AG09319 (cell line): ENCODE measurements at places on chromosomes 11 and 22.

GRCh38 chr11:93330446-93330984 is at the start of gene DEUP1:
DEUP1 (plus strand) TSS chr11:93330742; CDS start chr11:93332260, 1,518 bp downstream.
- DNase-seq = no peak

GRCh38 chr22:42990131-42990838 is 24.7 kb downstream of the PACSIN2 start:
- DNase-seq = no peak

GRCh38 chr22:50035131-50035881 is 22.7 kb upstream of the IL17REL start:
- DNase-seq = no peak

- DNase-seq = no peak
These were observed 88.8 kb downstream of the CHST1 start for GRCh38 chr11:45576461-45577215.

GRCh38 chr11:64134963-64135362 is 30.9 kb downstream of the MACROD1 start:
- DNase-seq = no peak

GRCh38 chr11:93208663-93209270 is 11.0 kb upstream of the SLC36A4 start:
- no peak for DNase-seq
